Stimulated activated CD8-positive, alpha-beta memory T cell treated with anti-CD3 and anti-CD28 coated beads, Interleukin-4, amount 100 ng/mL, for 1 hour (primary cell): ENCODE measurements at places on chromosomes 7 and 10.

DNA sequence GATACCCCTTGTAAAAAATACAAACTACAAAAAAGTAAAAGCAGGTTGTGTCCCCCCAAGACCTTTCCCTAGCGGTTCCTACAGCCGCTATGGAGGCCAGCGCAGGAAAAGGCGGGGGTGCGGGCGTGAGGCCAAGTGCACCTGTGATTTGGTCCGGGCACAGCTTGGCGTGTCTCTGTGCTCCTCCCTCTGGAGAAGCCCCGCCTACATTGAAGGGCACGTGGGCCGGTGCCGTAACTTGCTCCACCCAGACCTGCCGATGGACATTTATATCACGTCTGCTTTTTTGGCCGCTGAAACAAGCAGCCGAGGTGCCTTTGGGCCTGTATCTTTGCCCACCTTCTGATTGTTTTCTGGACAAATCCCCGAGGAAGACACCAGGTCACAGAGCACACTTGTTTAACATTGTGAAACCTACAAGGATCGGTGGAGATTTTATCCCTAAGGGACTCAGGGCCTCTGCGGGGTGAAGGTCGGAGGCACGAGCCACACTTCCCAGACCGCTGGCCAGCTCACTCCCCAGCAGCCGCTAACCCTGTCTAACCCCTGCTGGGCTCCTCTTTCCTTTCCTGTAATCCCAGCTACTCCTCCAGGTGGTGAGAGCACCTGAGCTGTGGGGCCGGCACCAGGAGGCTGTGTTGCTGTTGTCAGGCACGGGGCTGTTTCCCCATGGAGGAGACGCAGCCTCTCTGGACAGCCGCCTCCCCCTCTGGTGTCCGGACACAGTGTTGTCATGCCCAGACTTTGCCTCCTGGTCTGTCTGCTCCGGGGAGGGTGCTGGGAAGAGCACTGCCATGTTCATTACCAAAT lies 18.8 kb upstream of the INPP5A start:
- no peak for DNase-seq

DNA sequence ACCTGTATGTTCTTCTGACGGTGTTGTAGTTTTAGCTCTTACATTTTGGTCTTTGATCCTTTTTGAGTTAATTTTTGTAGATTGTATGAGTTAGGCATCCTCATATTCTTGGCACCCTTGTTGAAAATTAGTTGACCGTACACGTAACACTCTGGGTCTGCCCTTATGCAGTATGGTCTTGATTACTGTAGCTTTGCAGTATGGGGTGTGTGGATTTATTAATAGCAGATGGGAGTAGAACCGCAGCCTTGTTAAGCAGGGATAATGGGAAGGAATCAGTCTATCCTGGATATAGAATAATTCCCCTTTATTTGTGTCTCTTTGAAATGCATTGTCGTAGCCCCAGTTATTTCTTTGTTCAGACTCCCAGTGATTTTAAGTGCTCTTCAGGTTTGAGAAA lies 95.5 kb downstream of the UBE3C start:
- DNase-seq: no peak

DNA sequence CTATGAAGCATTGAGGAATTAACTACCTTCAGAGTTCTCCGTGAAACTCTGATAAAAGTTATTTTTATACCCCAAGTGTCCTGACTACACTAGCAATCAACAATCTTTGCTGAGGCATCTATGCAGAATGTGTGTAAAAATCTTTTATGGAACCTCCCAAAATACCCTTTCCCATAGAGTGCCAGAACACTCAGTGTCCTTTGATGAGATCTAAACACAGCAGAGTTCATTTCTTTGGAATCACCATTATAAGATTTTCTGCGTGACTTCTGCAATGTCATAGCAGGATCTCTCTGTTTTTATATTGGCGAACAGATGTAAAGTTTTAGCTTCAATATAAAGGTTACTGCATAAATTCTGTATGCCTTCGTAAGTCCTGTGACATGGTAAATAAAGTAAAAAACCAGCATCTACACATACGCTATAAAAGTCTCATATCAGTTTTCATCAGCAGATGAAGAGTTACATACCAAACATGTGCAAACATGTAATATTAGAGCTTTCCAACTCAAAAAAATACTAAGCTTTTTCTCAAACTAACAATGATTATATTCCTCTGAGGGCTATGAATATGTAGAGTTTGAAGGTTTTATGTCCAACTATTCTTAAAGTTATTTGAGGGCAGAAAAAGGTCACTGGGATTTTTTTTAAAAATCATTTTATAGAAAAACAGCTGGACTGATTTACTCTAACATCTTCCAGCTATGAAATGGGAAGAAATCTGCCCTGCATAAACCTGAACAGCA lies 67.2 kb downstream of the SKIDA1 start:
- DNase-seq: no peak

DNA sequence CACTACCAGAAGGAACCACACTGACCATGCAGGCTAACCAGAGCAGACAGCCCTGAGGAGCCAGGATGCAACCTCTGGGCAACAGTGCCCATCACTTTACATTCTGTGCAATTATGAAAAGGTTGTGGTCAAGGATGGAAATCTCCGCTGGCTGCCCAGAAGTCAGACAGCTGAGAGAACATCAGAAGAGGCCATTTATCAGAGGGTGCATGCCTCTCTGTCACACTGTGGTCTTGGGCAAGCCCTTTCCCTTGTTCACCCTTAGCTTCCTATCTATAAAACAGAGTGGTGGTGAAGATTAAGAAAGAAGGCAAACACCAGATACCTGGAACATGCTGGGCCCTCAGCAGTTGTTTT lies 120.7 kb upstream of the GDF10 start:
- no peak for DNase-seq

- peak; percentile 94 for DNase-seq
Measured at GRCh38 chr10:78302989-78303854, 269.6 kb downstream of the RPS24 start.

GRCh38 chr10:17453373-17454091 lies 863 bp downstream of the ST8SIA6 start:
- DNase-seq: no peak

- no peak for DNase-seq
Measured at GRCh38 chr10:86164960-86165630, 201.5 kb downstream of the GRID1 start.

DNA sequence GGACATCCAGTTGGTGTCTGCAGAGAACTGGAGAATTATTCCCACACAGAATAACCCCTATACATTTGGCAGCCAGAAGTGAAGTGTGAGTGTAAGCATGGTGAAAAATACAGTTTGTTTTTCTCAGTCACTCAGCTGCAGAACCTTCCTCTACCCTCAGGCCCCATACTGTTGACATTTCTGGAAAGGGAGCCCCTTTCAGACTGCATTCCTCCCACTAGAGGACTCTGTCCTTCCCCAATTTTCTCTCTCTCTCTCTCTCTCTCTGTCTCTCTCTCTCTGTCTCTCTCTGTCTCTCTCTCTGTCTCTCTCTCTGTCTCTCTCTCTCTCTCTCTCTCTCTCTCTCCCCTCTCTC lies 86.8 kb upstream of the STEAP1B start:
- no peak for DNase-seq

GRCh38 chr7:18288322-18289037 lies 207.1 kb upstream of the HDAC9 start:
- DNase-seq: no peak

DNA sequence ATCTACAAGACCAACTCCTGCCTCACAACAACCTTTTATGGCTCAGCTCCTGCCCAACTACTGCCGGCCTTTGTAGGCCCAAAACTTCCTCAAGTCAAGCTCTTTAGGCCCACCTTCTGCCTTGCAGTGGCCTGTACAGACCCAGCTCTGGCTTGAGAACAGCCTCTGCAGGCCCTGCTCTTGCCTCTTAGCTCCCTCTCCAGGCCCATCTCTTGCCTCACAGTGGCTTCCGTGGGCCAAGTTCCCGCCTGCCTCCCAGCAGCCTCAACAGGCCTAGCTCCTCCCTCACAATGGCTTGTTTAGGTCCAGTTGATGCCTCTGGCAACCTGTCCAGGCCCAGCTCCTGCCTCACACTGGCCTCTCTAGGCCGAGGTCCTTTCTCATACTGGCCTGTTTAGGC lies 32.4 kb upstream of the VKORC1L1 start:
- DNase-seq: no peak
